GM19239 (cell line): ENCODE measurements at places on chromosomes 1 and 21.

DNA sequence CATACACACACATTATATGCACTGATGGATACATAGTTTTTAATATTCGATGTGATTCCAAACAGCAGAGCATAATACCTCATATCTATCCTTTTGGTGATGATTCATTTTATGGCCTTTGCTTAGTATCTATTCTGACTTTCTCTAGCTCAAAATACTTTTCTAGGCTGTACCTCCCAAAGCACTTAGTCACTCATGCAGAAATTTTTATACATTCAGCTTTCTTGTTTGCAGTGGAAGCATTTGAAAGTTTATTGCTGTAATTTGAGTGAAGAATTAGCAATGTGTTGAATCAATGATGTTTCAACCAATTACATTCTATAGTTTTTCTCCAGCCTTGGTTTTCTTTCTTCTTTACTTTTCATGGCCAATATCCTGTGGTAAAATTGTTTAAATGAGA, 66.7 kb downstream of the LBR start:
- DNase-seq: no peak

GRCh38 chr1:88327391-88328267, 356.4 kb upstream of the PKN2 start:
- DNase-seq: no peak

DNA sequence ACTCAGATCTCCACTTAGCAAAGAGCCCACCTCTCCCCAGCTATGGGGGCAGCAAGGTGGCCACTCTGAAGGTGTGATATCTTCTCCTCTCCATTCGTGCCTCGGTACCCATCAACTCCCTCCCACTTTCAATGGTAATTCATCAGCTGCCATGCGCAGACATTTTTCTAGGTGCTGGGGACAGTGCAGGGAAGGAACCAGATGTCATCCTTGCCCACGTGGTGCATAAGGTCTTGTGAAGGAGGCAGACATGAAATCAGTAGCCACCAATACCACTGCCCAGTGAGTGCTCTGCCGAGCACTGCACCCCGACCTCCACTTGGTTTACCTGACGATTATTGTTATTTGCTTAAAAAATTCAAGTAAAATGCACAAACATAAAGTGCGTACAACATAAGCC, 76.3 kb upstream of the CSF3R start:
- DNase-seq: no peak

DNA sequence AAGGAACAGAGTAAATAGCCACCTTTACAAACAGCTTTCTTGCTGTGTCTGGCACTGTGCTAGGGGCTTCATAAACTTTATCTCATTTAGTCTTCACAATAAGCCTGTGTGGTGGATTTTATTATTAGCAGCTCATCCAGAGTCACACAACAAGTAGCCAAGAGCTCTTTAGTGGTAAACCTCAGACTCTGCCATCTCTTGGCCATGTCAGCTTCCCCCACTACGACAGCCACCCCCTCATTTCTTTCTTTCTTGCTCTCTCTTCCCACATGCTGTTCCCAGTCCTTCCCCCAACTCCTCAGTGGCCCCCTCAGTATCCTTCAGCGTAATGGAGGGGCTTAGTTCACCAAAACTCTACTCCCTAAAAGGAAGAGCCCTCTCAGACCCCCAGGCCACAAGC, 1.2 kb upstream of the ZNF683 start:
- no peak for DNase-seq

GRCh38 chr1:7902478-7903085, 38.1 kb downstream of the TNFRSF9 start:
- DNase-seq: peak; percentile 55

DNA sequence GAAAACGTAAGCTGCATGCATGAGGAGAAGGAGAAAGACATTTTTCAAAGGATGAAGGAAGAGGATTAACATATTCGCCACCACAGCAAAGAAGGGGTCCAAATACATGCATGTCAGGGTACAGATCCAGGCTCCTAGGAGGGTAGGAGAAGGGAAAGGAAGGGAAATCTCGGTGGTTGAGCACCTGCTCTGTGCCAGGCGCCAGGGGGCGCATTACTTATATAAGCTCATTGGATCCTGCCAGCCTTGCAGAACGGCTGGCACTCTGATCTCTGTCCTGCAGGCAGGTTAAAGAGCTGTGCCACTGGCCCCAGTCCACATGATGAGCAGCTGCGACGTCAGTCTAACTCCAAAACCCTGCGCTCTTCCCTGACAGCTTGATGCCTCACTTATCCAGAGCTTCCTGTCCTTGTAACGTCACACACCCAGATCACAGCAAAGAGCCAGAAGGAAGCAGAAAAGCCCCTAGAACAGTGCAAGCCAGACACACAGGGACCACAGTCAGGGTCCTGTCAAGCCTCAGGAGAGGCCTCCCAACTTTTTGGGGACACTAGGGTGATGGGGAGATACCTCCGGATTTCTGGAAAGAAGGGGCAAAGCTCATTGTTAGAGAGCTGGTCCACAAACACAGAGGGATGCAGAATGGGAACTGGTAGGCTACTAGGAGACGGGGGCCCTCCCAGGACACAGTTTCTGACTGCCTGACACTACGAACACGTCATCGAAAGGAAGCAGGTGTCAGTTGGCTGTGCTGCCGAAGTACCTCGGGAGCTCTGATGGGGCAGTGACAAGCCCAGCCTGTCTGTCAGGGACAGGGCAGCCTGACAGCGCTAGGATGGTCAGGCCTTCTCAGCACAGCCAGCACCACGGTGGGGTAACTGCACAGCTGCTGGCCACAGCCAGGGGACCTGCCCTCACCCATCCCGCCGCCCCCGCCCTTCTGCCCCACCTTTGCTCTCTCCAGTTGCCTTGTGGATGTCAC, 99.1 kb downstream of the BEND5 start:
- DNase-seq: peak; percentile 26

- no peak for DNase-seq
These were observed 285.2 kb downstream of the PTGER3 start for GRCh38 chr1:70762386-70762785.

DNA sequence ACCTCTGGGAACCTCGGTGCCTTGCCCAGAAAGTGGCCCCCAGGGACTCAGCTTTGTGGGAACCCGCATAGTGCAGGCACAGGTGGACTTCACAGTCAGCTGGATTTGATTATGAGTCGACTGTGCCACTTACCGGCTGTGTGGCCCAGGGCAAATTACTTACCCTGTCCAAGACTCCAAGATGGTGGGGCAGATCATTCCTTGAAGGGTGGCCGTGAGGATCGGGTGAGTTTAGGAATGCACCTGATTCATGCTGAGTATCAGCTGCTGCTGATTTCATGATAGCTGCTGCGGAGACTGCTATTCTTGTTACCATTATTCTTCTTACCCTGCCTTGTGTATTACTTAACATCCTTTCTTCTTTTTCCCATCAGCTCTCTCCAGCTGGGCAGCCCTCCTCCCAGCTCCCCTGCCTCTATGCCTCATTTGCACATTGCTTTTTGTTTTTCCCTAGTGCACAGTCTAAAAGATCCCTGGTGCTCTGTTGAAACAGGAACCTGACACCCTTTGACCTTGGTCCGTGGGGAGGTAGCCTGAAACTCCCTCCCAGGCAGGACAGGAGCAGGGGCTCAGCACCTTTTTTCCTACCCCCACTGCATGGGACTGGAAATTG, 40.5 kb upstream of the FHAD1 start:
- DNase-seq: no peak

DNA sequence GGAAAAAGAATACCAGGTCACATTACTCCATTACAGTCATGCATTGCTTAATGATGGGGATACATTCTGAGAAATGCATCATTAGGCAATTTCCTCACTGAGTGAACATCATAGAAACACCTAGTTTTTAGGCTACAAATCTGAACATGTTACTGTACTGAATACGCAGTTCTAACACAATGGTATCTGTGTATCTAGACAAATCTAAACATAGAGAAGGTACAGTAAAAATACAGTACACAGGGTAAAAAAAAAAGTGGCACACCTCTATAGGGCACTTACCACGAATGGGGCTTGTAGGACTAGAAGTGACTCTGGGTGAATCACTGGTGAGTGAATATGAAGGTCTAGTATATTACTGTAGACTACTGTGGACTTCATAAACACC, 115.7 kb downstream of the AKT3 start:
- no peak for DNase-seq

DNA sequence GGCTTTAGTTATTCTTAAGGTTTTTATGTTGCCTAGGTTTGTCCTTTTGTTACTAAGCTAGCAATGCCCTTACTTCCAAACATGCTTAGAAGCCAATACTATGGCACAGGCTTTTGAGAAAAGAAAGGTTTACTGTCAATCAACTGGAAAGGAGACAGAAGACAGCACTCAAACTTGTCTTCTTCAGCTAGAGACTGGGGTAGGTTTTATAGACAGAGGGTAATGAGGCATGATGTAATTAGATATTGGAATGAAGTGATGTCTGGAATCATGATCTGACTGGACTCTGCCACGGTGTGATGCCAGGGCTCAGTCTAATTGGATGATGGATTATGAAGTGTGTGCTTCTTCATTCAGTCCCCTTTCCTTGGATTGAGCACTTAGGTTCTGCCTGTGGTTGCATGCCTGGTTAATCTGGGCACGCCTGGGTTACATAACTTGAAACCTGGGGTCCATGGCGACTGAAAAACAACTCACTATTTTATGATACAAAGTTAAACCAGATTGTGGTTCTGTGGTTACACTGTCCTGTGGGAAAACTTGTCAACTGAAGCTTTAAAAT, 625.8 kb downstream of the BRINP3 start:
- no peak for DNase-seq

GRCh38 chr1:93820554-93821422, 58.2 kb downstream of the DNTTIP2 start:
- no peak for DNase-seq

DNA sequence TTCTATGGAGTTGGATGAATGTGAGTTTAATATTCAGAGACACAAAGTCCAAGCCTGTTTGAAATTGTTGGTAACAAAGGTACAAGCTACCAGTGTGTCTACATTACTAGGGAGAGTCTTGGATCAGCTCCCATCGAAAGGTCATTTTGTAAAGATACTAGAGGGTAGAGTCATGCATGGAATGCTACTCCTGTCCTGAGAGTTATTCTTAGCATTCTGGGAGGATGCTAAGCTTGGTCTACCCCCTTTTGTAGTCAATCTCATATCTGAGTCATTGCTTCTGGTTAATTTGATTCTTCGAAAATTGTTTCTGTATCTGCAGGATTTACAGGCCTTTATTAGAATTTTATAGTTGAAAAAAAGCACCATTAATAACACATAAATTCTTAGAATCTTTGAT, 240.2 kb downstream of the ST6GALNAC3 start:
- no peak for DNase-seq

DNA sequence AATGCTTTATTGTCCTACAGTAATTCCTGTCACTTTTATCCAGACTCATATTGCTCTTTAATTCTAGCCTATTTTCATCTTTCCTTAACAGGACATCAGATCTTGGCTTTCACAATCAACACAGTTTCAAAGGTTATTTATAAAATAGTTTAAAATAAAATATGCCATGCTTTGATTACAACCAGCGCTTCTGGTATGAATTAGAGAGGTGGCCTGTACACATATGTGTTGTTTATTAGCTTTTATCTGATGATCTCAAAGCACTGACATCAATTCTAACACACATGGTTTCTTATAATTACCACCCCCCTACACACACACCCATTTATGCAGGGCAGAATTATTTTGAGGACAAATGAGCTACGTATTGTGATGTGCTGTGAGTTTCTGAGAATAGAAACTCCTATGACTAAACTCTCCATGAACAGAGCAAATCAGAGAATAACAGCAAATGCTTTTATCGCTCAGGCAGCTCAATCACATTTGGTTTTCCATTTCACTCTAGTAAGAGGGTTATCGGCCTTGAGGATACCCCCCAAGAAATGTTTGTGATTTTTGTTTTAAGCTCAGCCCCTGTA, 18.0 kb downstream of the CD247 start:
- DNase-seq: no peak

GRCh38 chr1:30388386-30388785, 335.0 kb downstream of the MATN1 start:
- no peak for DNase-seq

- DNase-seq: no peak
These were observed 27.9 kb downstream of the NRDC start for GRCh38 chr1:51850420-51851223.

DNA sequence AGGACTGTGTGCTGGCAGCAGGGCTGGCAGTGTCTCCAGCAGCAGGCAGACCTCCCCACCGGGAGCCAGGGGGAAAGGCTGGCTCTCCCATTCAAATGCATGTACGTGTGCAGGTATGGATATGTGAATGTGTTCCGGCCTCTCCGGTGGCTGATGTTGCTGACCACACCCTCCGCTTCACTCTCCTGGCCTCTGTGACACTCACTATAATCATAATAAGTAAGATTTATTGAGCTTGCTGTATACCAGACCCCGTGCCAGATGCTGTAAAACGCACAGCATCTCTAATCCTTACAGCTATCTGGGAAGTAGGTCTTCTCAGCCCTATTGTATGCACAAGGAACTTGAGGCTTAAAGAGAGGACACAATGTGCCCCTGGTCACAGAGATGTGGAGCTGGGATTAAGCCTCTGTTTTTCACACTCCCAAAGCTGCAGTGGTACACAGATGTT, 20.5 kb upstream of the ARTN start:
- no peak for DNase-seq
